NCI-H1436 treated with DMSO at 0.1 percent for 48 hours (cell line): ENCODE measurements at places on chromosomes 2 and 18.
A peak's percentile ranks its signal among the peaks of the same experiment; 100 is the strongest.

DNA sequence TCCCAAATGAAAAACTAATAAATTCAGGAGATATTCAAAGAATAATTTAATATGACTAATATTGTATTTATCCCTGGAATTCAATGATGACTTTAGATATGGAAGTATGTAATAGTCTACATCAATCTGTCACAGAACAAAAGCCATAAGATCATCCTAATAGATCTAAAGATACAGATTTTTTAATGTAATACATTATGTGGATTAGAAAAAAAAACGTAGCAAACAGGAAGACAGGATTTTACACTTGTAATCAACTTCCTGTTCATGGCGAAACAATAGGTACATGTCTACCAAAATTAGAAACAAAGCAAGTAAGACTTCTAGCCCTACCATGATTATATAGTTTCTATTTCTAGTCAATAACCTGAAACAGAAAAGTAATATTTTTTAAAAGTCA, 192.2 kb downstream of the TTC32 start:
- DNase-seq = no peak

GRCh38 chr2:189648846-189649509, 12.3 kb upstream of the ASNSD1 start:
- no peak for DNase-seq

DNA sequence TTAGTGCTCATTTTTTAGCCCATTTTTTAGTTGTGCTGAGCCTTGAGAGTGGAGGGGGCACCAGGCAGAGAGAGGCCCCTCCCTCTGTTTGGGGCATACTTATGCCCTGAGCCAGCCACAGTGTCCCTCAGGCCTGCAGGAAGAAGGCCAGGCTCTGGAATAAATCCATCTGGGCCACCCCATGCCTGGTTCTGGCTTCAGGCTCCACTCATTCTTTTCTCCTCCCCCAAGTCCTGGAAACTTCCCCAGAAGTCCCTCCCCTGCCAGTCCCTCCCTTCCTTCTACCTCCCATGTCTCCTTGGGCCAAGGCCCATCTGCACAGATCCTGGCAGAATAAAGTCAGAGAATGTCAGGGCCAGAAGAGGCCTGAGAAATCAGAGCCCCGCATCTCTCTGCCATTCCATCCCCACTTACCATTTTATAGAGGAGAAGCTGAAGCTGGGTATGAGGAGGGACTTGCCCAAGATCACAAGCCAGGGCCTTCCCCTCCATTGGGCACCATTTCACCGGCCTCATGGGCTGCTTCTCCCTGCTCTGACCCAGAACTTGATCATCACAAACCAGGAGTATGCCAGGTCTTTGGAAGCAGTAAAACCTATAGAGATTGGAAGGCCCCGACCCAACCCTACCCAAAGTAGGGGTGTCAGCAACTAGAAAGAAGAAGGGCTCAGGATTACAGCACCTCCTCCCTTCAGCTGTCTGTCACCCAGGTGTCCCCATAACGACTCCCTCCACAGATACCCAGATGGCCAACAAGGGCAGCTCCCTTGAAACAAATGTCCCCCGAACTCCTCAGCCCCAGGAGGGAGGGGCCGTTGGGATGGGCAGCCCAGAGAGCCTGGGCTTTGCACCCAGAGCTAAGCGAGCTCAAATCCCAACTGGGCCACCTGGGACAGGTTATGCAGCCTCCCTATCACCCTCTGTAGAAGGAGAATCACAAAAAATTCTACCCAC, 108.4 kb downstream of the POLR1A start:
- no peak for DNase-seq

DNA sequence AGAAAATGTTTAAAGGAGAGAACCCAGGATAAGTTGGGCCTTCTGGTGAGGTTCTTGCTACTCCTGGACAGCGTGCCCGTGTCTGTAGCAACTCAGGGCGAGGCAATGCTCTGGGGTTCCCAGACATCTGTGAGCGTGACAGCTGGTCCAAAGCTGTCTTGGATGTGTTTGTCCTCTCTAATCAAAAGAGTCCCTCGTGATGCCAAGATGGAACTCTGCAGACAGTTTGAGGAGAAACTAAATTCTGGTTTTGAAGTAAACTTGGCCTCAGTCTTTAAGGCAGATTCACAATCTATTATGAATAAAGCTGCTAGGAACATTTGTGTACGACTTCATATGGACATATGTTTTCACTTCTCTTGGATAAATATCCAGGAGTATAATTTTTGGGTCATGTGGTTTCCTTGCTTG, 47.3 kb downstream of the TMEM17 start:
- DNase-seq = no peak

DNA sequence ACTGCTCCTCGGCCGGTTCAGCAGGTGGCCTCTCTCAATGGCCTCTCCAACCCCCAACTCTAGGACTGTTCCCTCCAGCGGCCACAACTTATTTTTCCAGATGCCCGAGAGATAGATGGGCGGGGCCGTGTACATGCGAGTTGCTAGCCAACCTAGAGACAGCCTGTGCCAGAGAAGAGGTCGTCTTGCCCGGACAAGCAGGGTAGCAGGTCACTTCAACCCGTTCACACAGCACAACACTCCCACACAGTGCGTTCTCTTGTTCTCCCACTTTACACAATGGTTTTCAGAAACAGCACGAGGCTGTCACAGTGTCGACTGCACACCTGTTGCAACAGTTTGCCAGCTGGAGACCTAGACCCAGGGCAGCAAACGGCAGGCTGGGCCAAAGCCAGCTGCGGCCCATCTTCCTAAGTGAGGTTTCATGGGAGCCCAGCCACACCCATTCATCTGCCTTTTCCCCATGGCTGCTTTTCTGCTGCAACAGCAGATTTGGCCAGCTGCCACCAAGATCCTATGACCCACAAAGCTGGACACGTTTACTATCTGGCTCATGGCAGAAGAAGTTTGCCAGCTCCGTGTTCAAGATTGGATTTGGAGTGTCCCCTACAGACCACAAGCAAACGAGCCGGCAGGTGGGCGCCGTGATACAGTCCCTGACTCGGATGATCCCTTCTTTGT, 7.3 kb upstream of the PRLH start:
- no peak for DNase-seq

DNA sequence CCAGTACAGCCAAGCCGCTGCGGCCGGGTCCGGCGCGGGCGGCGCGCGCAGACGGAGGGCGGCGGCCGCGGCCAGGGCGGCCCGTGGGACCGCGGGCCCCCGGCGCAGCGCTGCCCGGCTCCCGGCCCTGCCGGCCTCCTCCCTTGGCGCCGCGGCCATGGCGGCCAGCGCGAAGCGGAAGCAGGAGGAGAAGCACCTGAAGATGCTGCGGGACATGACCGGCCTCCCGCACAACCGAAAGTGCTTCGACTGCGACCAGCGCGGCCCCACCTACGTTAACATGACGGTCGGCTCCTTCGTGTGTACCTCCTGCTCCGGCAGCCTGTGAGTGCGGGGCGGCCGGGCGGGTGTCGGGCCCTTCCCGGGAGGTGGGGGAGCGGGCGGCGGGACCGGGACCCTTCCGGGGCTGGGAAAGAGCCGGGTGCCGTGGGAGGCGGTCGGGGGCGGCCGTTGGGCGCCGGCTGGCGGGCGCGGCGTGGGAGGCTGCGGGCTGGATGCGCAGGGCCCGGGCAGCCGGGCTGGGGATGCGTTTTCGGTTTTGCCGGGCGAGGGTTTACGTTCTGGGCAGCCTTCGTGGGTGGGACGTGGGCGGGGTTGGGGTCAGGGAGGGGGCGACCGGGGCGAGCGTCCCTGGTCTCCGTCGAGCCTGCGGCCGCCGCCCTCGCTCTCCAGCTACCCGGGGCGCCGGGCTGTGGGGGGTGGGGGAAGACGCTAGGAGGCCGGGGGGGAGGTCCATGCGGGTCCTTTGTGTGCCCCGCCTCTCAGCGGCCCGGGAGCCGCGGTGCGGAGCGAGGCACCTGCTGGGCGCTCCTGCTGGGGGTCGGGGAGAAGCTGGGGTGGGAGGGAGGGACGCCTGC, 537 bp downstream of the AGFG1 start:
- no peak for DNase-seq

DNA sequence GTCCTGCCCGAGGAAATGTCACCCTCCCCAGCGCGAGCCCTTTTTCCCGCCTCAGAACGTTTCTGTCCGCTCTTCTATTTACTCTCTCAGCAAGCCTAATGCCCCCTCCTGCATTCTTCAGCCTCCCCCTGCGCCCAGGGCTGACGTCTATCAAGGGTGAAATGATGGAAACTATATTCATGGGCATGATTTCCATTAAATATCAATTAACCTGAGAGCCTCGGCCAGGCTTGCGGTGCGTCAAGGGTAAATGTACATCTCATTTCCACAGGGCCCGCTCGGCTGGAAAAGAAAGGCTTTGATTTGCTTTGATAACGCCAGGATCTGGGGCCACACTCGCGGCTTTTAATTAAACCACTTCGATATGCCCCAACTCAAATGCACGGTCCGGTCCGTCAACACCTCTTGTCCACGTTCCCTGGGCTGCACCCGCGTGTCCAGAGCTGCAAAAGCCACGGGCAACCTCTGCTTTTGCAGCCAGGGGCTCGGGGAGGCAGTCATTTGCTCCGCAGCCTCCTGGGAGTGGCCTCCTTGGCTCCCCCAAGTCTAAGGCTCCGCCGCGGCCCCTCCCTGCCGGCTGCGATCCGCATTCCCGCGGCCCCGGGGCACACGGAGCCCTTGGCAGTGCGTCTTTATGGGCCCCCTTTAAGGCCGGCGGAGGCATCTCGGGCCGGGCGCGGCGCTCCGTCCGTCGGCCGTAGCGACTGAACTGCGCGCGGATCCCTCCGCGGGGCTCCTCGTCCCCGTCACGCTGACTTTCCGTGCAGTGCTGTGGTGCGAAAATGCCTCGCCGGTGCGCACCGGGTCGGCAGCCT, at the start of gene HOXD8:
Gene HOXD8, plus strand, starts transcription at position 724 of the 815 bp plus-strand sequence. CDS start 662 bp downstream, outside the sequence.
- peak; percentile 39 for DNase-seq

DNA sequence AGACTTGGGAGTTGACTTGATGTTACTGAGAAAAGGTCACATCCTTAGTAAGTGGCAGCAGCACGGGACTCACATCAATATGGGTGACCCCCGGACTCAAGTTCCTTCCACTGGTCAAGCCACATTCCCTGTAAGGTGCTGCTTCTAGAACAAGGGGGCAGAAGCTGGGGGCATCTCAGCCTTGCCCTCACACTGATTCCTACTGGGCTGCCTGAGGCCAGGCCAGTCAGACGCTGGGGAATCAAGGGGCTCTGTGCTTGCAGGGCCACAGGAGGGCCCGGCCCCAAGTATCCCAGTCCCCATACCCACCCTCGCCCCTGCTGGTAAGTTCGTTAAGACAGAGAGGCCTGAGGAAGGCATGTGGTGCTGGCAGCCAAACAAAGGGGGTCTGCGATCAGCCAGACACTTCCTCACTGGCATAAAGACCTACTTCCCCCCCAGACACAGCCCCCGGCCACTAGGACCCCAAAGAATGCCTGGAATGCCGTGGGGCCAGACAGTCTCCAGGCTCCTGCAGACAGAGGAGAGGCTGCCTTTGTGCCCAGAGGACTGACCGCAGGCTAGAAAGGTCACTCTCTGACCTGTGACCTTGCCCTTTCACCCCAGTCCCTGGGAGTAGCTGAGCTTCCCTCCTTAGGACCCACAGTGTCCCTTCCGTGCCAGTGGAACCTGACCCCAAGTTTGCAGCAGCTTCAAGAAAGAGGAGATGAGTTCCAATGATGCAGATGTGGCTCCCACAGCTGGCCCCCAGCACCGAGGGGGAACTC, 83.6 kb downstream of the HS1BP3 start:
- DNase-seq = no peak

DNA sequence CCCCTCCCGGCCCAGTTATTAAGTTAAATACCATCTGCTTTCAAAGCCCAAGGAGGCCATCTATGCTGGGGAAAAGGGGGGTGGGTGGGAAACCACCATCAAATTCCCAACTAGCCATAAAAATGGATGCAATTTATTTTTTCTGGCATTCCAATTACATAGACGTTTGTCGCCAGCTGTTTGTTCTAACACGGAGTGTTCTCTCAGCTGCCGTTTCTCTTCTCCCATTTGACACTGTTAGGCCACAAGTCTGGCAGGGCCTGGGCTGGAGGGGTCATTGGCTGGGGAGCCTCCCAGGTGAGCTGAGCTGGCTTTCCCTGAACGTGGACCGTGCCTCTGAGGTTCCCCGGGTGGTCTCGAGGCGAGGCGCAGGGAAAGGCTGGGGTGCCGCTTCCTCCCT, 16.6 kb downstream of the ATOH8 start:
- no peak for DNase-seq

- DNase-seq = no peak
Observed at GRCh38 chr18:2302628-2303516, 268.4 kb downstream of the METTL4 start.

DNA sequence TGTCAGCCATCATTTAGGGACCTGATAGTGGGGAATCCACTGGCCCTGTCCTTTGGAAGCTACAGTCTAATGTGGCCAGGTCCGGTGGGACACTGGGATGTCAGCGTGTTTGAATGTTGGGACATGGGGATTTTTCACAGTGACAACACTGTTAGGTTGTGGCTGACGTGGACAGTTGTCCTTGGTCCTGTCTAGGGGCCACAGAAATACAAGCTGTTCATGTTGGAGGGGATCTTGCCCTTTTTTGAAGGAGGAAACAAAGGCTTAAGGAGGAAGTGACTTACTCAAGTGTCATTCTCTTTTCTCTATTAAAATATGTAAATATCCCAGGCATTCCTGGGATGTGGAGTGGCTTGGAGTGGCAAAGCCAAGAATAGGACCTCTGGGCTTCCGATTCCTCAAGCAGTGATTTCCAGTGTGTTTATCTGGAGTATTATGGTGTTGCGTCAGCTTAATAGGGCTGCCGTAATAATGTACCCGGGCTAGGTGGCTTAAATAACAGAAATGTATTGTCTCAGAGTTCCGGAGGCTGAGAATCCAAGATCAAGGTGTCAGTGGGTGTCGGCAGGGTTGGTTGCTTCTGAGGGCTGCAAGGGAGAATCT, 8.5 kb downstream of the ACOXL start:
- DNase-seq = no peak

GRCh38 chr2:143513081-143513480, 383.9 kb downstream of the ARHGAP15 start:
- no peak for DNase-seq

GRCh38 chr2:241035142-241035817, 36.9 kb downstream of the SNED1 start:
- peak; percentile 3 for DNase-seq

- DNase-seq = no peak
Observed at GRCh38 chr2:216992056-216992675, 132.3 kb upstream of the TNP1 start.
